ENCODE measurements at places on chromosomes 2 and 18. TPM values are rescaled to one million over a fixed set of nuclear protein-coding genes. Genes with fewer than 3 reads are reported as not detected.

REG1B gene
- 1.8 TPM for total RNA-seq

CD8B2 gene
- total RNA-seq: not detected

FBXO15 gene
- 1.8 TPM for total RNA-seq

DNA sequence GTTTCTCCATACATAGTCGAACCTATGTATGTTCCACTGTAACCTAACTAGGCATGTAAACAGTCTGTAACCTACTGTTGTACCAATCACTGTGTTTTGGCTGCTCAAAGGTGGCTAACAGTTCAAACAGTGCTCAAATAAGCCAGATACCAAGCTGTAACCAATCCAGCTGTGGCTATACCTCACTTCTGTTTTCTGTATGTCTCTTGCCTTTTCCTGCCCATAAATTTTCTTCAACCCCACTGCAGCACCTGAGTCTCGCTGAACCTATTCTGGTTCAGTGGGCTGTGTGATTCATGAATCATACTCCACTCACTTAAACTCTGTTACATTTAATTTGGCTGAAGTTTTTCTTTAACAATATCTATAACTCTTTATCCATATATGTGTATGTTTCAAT lies 340.7 kb downstream of the LPIN1 start:
- no peak overlapping the region for H3K4me3 ChIP-seq
- H3K36me3 ChIP-seq: no peaks in the 10 kb centered on the region
- H3K4me1 ChIP-seq: no peaks in the 10 kb centered on the region
- DNase-seq: no peak
- no peak overlapping the region for H3K27ac ChIP-seq
- no peaks in the 10 kb centered on the region for H3K27me3 ChIP-seq

DNA sequence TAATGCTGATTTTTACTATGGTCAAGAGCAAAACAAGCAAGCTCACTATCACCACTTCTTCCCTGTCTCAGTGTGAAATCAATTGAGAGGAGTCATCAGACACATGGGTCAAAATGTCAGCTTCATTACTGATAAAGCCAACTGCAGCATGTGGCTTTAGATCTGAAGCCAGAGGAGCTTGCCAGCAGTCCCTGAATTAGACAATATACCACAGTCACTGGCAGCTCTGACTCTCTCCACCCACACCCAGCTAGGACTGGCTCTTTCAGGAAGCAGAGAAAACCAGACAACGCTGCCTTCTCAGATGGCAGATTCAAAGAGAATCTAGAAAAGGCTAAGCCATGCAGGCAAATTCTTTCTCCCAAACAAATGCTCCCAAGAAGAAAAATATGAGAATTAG lies 20.0 kb upstream of the ASB18 start:
- H3K36me3 ChIP-seq: no peaks in the 10 kb centered on the region
- no peaks in the 10 kb centered on the region for H3K4me1 ChIP-seq
- H3K4me3 ChIP-seq: no peak overlapping the region
- H3K27ac ChIP-seq: no peak overlapping the region
- no peaks in the 10 kb centered on the region for H3K27me3 ChIP-seq

TMEM200C gene
- not detected for total RNA-seq

FZD7 gene
- total RNA-seq: 14.4 TPM

- no peak for DNase-seq
- no peaks in the 10 kb centered on the region for H3K36me3 ChIP-seq
- no peaks in the 10 kb centered on the region for H3K4me1 ChIP-seq
- no peak overlapping the region for H3K27ac ChIP-seq
- no peak overlapping the region for H3K4me3 ChIP-seq
- no peaks in the 10 kb centered on the region for H3K27me3 ChIP-seq
Observed at GRCh38 chr2:191646163-191646902, 31.6 kb upstream of the NABP1 start.

GRCh38 chr2:45300026-45300750 lies 290.9 kb upstream of the SIX2 start:
- no peak for DNase-seq
- no peaks in the 10 kb centered on the region for H3K27me3 ChIP-seq
- no peak overlapping the region for H3K4me3 ChIP-seq
- H3K4me1 ChIP-seq: peaks cover 7% of the 10 kb centered on the region

DNA sequence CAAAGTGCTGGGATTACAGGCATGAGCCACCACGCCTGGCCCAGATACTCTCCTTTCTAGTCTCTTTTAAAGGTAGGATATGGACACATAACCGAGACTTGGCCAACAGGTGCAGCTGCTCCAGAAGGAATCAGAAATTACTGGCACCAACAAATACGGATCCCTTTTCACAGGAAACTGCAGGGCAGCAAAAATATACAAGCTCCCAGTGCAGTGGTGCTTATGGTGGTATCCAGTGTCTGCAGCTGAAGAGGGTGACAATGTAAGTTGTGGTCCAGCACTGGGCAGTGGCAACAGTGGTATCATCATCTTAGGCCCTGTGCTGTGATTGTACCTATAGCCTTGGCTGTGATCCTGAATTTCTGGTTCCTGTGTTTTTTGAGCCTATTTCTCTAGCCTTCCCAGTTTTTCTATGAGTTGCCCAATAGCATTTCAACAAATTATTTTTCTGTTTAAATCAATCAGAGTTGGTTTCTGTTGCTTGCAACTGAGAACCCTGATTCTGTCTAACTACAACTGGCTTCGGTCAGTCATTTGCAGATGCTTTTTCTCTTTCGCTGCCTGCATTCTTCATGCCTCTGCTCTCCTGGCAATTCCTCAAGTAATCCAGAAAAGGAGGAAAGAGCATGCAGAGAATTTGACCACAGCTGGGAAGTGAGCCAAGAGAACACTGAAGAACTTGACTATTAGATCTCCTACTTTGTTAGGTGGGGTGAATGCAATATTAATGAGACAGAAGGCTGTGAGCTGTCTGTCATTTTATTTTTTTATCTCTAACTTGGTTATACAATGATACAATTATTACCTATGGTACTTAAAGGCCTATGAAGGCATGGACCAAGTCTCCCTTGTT lies 30.8 kb upstream of the EML4 start:
- H3K36me3 ChIP-seq: no peaks in the 10 kb centered on the region
- DNase-seq: no peak
- no peak overlapping the region for H3K27ac ChIP-seq
- H3K27me3 ChIP-seq: no peaks in the 10 kb centered on the region

- no peaks in the 10 kb centered on the region for H3K27me3 ChIP-seq
- no peak overlapping the region for H3K4me3 ChIP-seq
- no peaks in the 10 kb centered on the region for H3K4me1 ChIP-seq
- no peaks in the 10 kb centered on the region for H3K36me3 ChIP-seq
- H3K27ac ChIP-seq: no peak overlapping the region
Observed at GRCh38 chr2:42450136-42450535, 43.6 kb downstream of the KCNG3 start.

DNA sequence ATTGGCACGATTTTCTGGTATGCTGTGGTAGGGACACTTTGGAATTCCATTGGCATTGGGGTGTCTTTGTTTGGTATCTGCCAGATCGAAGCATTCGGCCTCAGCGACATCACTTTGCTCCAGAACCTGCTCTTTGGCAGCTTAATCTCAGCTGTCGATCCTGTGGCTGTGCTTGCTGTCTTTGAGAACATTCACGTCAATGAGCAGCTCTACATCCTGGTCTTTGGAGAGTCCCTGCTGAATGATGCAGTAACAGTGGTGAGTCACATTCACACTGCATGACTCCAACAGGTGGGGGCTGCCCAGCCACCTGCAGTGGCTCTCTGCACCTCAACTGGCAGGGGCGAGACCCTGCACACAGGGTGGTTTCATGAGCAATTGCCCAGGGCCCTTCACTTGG lies 38.4 kb downstream of the SLC9A2 start:
- no peak overlapping the region for H3K4me3 ChIP-seq
- no peak for DNase-seq
- H3K27ac ChIP-seq: no peak overlapping the region
- no peaks in the 10 kb centered on the region for H3K27me3 ChIP-seq

GRCh38 chr18:74023220-74023619 lies 124.4 kb downstream of the FBXO15 start:
- no peaks in the 10 kb centered on the region for H3K36me3 ChIP-seq
- no peaks in the 10 kb centered on the region for H3K4me1 ChIP-seq
- H3K27ac ChIP-seq: no peak overlapping the region
- no peak for DNase-seq
- no peaks in the 10 kb centered on the region for H3K27me3 ChIP-seq

GRCh38 chr2:195602687-195603086 lies 54.3 kb upstream of the SLC39A10 start:
- H3K27me3 ChIP-seq: no peaks in the 10 kb centered on the region
- H3K27ac ChIP-seq: no peak overlapping the region
- no peaks in the 10 kb centered on the region for H3K36me3 ChIP-seq
- no peaks in the 10 kb centered on the region for H3K4me1 ChIP-seq
- DNase-seq: no peak

CEP76 gene
- total RNA-seq: 8.3 TPM

ARHGEF4 gene
- 2.8 TPM for total RNA-seq

DNA sequence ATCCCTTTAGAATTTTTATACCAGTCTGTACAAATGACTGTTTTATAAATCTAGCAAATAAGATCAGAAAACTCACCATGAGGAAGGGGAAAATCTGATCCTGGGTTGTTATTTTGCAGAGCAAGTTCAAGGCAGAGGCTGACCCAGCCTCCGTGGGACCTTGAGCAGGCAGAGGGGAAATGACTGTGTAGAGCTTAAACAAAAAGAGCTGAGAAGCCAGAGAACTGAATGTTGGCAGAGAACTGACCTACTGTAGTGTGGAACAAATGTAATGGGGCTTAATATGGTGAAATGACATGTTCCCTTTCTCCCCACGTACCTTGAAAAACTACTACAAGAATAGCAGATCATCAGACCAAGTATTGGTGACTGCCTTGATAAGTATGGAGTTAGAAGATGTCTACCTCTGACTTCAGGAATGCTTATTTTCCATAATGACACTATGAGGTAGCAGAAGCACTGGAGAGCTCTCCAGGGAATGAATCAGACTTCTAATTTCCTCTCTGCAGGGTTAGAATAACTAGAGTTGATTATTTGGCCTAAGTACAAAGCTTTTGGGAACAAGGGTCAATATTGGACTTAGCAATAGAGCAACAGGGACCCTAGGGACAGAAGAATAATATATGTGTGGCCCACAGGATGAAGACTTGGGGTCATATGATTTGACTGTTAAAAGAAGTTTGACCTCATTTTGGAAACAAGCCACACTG lies 304.4 kb downstream of the CCDC178 start:
- DNase-seq: no peak
- H3K27ac ChIP-seq: no peak overlapping the region
- no peaks in the 10 kb centered on the region for H3K27me3 ChIP-seq
- H3K4me3 ChIP-seq: no peak overlapping the region

DNA sequence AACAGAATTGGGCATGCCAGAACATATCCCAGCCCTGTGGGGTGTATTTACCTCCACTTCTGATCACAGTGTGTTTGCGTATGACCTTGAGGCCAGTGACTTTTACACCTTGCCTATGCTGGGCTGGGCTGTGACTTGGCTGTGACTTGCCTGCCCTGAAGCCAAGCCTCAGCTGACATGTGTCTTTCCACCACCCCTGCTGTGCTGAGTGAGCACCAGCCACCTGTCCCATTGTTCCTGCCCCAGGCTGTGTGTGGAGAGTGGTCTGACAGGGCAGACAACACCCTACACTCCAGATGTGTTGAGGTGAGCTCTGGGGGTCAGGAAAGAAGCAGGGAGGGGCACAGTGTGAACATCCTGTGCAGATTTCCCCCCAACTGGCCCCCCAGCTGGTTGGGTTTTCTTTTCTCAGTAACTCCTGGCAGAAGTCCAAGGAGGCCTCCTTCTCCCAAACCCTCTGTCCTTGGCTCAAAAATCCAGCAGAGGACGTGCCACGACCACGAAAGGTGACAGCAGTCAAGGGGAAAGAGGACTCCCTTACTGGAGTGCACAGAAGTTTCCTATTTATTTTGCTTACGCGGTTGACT lies 5.1 kb upstream of the STEAP3 start:
- DNase-seq: no peak
- H3K27ac ChIP-seq: no peak overlapping the region
- peaks cover 7% of the 10 kb centered on the region for H3K4me1 ChIP-seq
- no peak overlapping the region for H3K4me3 ChIP-seq
- no peaks in the 10 kb centered on the region for H3K27me3 ChIP-seq

GRCh38 chr2:37829202-37829601 lies 95.9 kb upstream of the RMDN2 start:
- peak overlapping the region; percentile 31 for H3K27ac ChIP-seq
- DNase-seq: peak; percentile 40
- no peaks in the 10 kb centered on the region for H3K36me3 ChIP-seq
- H3K4me3 ChIP-seq: no peak overlapping the region
- no peaks in the 10 kb centered on the region for H3K27me3 ChIP-seq
- H3K4me1 ChIP-seq: peaks cover 4% of the 10 kb centered on the region

DNA sequence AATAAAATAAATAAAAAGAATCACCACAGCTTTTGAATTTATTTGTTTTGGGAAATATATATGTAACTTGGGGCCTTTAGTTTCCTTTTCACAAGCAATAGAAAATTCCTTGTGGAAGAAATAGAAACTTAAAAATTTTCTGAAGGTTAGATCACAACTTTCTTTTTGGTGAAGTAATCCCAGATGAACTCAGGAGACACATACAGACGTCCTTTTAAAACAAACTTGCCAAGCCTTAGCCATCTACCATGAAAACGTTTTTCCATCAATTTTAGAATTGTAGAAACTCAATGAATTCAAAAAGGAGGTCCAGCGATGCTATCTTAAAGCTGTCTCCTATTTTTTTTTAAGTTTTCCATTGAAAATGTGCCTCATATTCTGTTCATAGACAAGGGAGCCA lies 225.6 kb downstream of the ASXL3 start:
- no peaks in the 10 kb centered on the region for H3K27me3 ChIP-seq
- no peak for DNase-seq
- no peaks in the 10 kb centered on the region for H3K4me1 ChIP-seq
- no peaks in the 10 kb centered on the region for H3K36me3 ChIP-seq

DNA sequence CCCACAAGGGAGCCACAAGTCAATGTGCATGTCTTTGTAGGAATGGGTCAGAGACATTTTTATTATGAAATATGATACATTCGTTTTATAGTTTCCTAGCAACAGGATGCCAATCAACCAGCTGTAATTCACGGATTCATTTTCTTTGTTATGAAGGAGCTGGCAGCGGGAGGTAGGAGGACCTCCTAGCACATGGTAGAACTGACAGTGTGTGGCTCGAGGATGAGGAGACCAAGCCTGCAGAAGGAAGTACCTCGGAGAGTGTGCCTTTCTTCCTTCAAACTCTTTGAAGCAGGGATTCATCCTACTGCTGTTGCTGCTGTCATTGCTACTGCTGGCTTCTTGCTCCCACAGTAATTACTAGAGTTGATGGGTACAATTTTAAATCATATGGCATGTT lies 504.8 kb upstream of the KLHL29 start:
- no peaks in the 10 kb centered on the region for H3K27me3 ChIP-seq
- DNase-seq: no peak
- H3K4me1 ChIP-seq: peaks cover 3% of the 10 kb centered on the region
- no peak overlapping the region for H3K4me3 ChIP-seq
- no peak overlapping the region for H3K27ac ChIP-seq

GRCh38 chr2:238376884-238377391 lies 49.8 kb upstream of the ASB1 start:
- no peak overlapping the region for H3K27ac ChIP-seq
- no peaks in the 10 kb centered on the region for H3K27me3 ChIP-seq
- H3K36me3 ChIP-seq: no peaks in the 10 kb centered on the region
- H3K4me3 ChIP-seq: no peak overlapping the region

- H3K4me3 ChIP-seq: no peak overlapping the region
- H3K27me3 ChIP-seq: no peaks in the 10 kb centered on the region
- H3K36me3 ChIP-seq: no peaks in the 10 kb centered on the region
- no peak for DNase-seq
- no peaks in the 10 kb centered on the region for H3K4me1 ChIP-seq
Observed at GRCh38 chr2:44120428-44120827, 48.2 kb upstream of the PPM1B start.

GRCh38 chr2:107086497-107086896 lies 200.5 kb upstream of the ST6GAL2 start:
- H3K36me3 ChIP-seq: no peaks in the 10 kb centered on the region
- no peak for DNase-seq
- no peak overlapping the region for H3K4me3 ChIP-seq
- H3K27ac ChIP-seq: no peak overlapping the region

Data from thoracic aorta (tissue), 2 donors.